Central memory CD8-positive, alpha-beta T cell (primary cell): ENCODE measurements at places on chromosomes 5 and 9.

DNA sequence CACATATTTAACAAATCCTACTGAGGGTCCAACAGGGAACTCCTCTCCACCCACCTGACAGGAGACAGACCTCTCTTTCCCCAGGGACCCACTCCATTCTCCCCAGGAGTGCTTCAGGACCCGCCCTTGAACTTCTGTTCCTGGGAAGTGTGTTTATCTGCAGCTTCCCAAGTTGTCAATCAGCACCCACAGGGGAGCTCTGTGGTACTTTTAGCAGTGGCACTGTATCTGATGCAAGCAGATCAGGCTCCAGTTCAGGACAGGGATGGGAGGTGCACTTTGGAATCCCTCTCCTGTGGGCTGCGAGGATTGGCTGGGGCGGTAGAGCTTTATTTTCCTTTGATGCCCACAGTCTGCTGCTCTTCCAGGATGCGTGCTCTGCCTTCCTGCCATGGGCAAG is 8.7 kb downstream of the GALNT10 start:
- no peak for DNase-seq

DNA sequence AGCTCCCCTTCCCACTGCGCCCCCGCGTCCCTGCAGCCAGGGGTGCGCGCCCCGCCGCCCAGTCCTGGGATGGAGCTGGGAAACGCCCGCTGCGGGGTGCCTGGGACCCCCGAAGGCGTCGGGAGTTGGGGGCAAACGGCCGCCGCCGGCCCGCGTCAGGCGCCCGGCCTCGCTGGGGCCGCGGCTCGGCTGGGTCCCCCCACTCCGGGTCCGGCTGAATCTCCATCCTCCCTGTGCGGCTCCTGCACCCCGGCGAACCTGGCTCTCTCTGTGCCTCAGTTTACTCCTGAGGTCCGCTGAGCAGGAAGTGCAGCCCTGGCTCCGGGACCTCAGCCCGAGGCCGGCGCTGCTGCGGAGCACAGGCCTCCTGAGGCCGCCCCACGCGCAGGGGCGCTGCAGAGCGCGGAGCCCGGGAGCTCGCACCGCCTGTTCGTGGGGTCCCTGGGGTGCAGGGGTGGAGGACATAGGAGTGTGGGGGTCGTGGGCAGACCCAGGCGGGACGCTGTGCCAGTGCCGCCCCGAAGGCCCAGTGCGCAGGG is 13.9 kb upstream of the TMEM250 start:
- no peak for DNase-seq

- DNase-seq = no peak
These were observed 715.5 kb downstream of the CETN3 start for GRCh38 chr5:89694026-89694550.

GRCh38 chr9:92507005-92507404 is 24.7 kb upstream of the ASPN start:
- no peak for DNase-seq

DNA sequence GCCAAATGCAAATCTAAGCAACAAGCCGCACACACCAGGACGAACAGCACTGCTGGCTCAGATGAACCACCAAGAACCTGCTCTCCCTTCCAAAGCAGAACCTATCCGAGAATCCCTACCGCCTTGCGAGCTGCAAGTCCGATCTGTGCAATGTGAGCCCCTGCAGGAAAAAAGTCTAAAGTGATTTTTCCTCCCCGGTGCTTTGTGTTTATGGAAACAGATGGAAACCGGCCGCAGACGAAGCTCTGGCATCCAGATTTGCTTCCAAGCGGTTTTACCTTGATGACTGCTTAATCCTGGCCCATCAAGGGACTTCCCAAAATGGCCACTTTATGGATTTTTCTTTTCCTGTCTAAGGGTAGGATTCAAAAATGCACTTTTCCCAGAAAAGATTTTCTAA is 112.5 kb downstream of the VAV2 start:
- no peak for DNase-seq
